ENCODE measurements at places on chromosomes 6 and 20.

DNA sequence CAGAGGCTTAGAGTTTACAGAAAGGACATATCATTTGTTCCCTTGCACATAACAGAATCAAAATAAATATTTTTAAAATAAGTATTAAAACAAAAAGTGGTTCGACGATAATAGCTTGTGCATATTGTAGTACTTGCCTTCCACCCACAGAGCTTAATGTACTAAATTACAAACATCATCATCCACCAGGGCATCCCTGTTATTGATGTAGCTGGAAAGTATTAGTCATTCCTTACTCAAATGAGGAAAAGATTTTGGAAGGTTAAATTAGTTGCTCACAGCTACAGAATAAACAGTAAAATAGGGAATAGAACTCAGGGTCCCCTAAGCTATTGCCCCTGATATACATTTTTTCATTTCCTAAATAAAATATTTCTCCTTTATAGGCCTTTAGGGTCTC, 150.3 kb downstream of the PTPRK start:
- peak; percentile 16 for DNase-seq

DNA sequence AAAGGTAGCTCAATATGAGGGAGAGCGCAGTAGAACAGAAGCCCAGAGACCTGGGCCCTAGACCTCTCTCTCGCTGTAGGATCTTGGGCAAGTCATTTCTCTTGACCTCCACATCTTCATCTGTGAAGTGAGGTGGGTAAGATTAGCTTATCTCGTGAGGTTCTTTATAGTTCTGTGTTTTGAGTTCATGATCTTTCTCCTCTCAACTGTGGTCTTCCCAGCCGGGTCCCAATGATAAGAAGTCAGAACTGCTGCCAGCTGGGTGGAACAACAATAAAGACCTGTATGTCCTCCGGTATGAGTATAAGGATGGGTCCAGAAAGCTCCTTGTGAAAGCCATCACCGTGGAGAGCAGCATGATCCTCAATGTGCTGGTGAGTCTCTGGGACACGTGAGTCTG, 6.9 kb downstream of the PSMF1 start:
- DNase-seq: no peak

- DNase-seq: no peak
Observed at GRCh38 chr6:108774555-108774954, 73.7 kb upstream of the ARMC2 start.

- DNase-seq: no peak
Observed at GRCh38 chr6:138965971-138966370, 22.1 kb downstream of the REPS1 start.

DNA sequence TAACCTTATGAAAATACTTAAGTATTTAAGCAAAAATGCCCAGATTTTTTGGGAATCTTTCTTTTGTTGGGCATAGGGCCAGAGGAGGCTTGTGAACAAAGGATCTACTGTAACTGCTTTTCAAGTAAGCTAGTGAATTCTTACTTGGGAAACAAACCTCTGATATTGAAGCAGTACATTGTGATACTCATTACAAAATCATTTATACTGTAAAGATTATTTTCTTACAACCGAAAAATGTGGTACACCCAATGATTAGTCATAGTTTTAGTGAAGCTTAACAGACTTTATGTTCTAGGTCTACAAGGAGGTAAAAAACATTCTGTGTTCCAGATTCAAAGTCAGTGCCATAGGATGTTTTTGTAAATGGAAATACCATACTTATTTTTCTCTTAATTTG, 272.9 kb upstream of the KCNQ5 start:
- no peak for DNase-seq

DNA sequence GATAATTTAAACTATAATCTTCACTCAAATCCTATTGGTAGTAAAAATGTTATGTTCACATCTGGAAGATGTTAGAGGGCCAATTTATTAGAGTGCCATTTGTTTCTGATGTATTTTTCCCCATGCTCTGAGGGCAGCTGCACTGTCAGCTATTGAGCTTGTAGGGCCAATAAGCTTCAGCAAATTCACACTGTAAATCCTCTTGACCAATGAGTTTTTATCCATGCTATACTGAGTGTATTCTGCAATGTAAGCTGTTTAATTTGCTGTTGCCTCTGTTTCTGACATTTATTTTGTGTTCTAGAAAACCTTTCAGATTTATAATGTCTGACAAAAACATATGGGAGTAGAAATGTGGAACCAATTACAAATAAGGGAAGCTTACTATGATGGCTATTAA, 62.6 kb downstream of the OGFRL1 start:
- no peak for DNase-seq

DNA sequence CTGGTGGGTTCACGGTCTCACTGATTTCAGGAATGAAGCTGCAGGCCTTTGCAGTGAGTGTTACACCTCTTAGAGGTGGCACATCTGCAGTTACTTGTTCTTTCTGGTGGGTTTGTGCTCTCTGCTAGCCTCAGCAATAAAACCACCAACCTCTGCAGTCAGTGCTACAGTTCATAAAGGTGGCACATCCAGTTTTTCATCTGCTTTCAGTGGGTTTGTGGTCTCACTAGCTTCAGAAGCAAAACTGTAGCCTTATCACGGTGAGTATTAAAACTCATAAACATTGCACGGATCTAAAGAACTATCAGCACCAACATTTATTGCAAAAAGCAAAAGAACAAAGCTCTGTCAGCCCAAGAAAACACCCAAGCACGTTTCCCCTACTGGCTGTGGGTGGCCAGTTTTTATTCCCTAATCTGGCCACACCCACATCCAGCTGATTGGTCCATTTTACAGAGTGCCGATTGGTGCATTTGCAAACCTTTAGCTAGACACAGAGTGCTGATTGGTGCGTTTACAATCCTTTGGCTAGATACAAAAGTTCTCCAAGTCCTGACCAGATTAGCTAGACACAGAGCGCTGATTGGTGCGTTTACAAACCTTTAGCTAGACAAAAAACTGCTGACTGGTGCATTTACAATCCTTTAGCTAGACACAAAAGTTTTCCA, 3.4 kb upstream of the TMEM14C start:
- DNase-seq: peak; percentile 57

GRCh38 chr6:101086473-101086872, 205.3 kb upstream of the ASCC3 start:
- no peak for DNase-seq

DNA sequence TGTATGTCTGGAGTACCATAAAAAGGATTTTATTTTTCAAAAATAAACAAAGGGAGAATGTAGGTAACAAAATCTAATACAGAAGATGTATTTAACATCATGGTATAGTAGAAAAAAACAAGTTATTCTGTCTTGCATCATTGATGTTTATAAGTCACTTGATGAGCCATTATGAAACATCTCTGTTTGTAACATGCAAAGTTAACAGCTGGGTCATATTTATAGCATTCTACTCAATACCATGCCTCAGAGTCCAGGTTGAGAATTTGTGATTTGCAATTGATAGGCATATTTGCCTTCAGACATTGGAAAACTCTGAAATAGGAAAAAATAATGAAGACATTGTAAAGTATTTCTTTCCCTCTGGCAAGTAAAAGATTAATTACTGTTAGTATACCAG, 52.3 kb upstream of the IL20RA start:
- DNase-seq: no peak

GRCh38 chr6:117976030-117976651, 69.1 kb downstream of the SLC35F1 start:
- peak; percentile 49 for DNase-seq

- DNase-seq: no peak
Observed at GRCh38 chr6:31711233-31711632, 3.9 kb upstream of the LY6G6D start.

DNA sequence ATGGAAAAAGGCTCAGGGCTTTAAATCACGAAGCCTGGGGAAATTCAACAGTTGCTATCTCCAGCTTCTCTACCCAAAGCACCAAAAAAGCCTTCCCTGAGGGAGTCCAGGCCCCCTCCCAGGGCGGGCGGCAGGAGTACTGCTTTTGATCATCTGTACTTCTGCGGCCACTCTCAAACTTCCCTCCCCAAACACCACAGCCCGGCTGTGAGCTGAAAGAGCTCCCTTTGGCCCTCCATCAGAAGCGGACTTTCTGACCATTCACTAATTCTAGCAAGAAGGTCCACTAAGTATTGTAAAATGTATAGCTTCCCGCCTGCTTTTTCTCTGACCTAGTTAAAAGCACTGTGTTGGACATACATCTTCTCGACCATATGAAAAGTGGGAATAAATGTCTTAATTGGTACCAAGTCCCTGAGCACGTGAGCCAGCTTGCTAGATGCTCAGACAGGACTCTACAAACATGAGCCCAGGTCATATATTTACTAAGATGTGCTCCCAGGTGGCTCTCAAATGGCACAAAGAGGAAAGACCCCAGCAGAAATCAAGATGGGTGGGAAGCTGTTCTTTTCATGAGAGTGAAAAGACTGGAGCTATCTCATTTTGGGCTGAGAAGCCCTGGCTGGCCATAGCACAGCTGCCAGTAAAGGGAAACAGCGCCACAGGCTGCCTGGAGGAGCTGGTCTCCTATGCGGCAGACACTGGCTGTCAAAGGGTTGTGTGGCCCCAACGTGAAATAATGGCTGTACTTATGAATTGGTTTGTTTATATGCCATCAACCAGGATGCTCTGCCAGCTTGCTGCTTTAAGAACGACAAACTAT, 58.6 kb downstream of the GFOD1 start:
- peak; percentile 64 for DNase-seq

- no peak for DNase-seq
Observed at GRCh38 chr20:33673410-33674293, 576 bp downstream of the NECAB3 start.

- DNase-seq: no peak
Observed at GRCh38 chr6:70411542-70412251, 1.6 kb upstream of the FAM135A start.

DNA sequence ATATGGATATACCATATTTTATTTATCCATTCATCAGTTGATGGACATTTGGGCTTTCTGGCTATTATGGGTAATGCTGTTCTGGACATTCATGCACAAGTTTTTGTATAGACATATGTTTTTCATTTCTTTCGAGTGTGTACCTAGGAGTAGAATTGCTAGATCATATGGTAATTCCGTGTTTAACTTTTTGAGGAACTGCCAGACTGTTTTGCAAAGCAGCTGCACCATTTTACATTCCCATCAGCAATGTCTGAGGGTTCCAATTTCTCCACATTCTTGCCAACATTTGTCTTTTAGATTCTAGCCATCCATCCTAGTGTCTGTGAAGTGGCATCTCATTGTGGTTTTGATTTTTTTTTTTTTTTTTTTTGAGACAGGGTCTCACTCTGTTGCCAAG, 20.8 kb downstream of the SRC start:
- DNase-seq: no peak

- no peak for DNase-seq
Observed at GRCh38 chr6:120447605-120448004, 886.7 kb downstream of the TBC1D32 start.

- DNase-seq: no peak
Observed at GRCh38 chr6:157064502-157064901, 258.8 kb downstream of the TMEM242 start.

GRCh38 chr20:11229772-11230171, 556.0 kb upstream of the JAG1 start:
- no peak for DNase-seq

GRCh38 chr6:167580619-167580911, 246.1 kb upstream of the AFDN start:
- DNase-seq: no peak

- DNase-seq: no peak
Observed at GRCh38 chr6:118770112-118770788, 118.9 kb upstream of the CEP85L start.

DNA sequence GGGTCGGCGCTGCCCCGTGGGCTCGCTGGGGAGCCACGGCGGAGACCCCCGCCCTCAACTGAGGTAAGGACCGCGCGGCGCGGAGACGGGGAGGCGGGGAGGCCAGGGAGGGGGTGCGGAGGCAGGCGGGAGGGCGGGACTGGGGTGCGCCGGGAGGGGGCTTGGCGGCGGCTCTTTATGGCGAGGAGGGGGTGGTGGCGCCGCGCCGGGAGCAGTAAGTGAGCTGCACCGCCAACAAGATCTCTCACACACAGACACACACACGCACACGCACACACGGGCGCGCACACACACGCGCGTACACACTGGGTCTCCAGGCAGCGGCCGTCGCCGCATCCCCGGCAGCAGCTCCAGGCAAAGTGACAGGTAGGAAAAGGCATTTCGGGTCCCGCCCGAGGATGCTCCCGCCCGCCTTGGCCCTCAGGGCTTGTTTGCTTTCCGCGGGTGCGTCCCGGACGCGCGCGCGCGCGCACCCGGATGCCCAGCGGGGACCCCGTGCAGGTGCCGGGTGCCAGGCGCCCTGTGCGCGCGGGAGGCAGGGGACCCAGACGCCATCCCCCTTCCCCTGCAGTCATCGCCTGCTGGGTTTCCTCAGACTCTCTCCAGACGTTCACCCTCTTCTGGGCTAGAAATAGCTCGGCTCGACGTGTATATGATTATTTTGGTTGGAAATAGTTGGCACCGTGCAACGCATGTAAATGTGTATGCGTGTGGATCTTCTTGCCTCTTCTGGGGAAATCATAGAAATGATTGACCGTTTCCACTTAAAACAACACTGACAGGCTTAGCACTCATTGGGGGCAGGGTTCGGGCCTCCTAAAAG, at the start of gene PLCB4:
Gene PLCB4 (plus strand): TSS at position 247 of the 823 bp plus-strand sequence. CDS start 238,728 bp downstream, outside the sequence.
- no peak for DNase-seq

DNA sequence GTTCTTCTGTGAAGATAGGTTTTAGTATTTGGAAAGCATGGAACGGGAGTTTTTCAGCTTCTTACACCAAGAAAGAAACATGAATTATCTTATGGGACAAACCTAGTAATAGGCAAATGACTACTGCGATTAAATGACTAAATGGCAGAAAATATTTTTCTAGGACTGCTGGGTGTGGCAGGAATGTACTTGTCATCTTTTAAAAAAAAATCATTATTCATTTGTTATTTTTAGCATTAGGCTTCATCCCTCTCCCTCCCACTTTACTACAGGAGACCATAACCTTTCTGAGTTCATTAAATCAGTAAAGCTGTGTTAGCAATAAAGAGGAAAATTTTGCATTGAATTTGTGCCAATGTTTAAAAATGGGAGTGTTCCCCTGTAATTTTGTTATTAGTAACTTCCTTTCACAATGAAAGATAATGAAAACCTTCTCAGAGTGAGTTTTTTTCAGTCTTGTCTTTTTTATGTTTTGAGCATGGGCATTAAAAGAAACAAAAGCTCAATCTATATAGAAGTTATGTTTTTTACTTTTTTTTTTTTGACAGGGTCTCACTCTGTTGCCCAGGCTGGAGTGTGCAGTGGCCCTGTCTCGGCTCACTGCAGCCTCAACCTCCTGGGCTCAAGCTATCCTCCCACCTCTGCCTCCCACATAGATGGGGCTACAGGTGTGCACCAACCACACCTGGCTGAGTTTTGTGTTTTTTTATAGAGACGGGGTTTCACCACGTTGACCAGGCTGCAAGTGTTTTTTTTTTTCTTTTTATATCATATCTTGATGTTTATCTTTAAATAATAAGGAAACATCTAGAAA, 105.6 kb upstream of the CLDN20 start:
- DNase-seq: peak; percentile 56
